ENCODE measurements at places on chromosomes 12 and 14. TPM values are rescaled to one million over a fixed set of nuclear protein-coding genes. Genes with fewer than 3 reads are reported as not detected.

The CAPZA3 gene
- total RNA-seq = not detected

The BTBD7 gene
- total RNA-seq = 30.6 TPM

The TAS2R8 gene
- total RNA-seq = not detected

The KRT78 gene
- total RNA-seq = not detected

The LRRC43 gene
- total RNA-seq = not detected

The USP15 gene
- total RNA-seq = 82.5 TPM

The CCDC177 gene
- total RNA-seq = not detected

The SNRPF gene
- 5.0 TPM for total RNA-seq

Data from IMR-90 (cell line).